ENCODE measurements at places on chromosomes 6 and 20.

DNA sequence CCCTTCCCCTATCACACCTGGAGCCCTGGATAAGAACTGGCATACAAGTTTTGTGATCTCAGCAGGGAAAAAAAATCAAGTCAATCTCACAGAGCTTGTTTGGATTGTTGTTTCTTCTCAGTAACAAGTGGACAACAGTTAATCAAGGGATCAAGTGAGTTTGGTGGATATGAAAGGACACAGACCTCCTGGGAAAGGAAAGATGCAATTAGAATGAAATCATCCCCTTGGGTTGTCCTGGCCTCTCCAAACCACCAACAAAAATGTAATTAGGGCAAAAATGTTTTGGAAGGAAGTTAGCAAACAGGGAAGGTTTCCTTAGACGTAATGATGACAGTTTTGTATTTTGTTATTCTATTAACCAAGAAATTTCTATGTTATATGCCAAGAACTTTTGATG is 99.1 kb upstream of the PRDM1 start:
- DNase-seq, result no peak

GRCh38 chr20:45347297-45347935 is 808 bp downstream of the SDC4 start:
- no peak for DNase-seq

GRCh38 chr20:2164966-2165365 is 63.3 kb downstream of the STK35 start:
- no peak for DNase-seq

DNA sequence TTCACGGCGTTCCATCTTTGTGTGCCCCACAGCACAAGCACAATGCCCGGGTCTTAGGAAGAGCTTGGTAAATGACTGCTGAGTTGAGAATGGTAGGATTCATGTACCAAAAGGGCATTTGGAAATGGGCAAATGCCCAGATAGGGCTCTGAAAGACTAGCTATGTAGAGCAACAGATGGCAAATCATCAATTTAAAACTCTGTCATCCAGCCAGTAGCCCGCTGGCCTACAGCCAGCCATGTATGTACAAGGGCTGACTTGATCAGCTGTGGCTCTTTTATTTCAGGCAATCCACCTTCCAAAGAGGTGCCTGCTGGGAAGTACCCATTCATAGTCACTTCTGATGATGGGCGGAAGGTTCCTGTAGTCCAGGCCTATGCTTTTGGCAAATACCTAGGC is 35.1 kb downstream of the NT5E start:
- DNase-seq, result no peak

DNA sequence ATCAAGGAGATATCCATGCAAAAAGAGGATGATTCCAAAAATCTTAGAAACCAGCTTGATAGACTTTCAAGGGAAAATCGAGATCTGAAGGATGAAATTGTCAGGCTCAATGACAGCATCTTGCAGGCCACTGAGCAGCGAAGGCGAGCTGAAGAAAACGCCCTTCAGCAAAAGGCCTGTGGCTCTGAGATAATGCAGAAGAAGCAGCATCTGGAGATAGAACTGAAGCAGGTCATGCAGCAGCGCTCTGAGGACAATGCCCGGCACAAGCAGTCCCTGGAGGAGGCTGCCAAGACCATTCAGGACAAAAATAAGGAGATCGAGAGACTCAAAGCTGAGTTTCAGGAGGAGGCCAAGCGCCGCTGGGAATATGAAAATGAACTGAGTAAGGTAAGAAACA is 10.1 kb upstream of the SNRNP48 start:
- DNase-seq, result no peak

DNA sequence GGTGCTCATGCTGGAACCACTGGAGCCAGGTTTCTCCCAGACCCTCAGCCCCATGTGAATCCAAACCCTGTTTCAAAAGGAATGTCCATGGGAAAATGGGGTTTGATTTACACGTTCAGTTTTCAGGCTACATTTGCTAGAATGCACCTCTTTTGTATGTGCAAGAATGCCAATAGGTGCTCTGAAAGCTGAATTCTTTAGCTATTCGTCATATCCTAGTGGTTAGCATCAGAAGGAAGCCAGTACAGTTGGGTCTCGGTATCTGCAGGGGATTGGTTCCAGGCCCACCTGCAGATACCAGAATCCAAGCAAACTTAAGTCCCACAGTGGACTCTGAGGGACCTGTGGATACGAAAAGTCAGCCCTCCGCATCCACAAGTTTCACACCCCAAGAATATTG is 93.4 kb downstream of the UST start:
- no peak for DNase-seq
